NCI-H187 (cell line): ENCODE measurements at places on chromosomes 13 and 19.
A peak's percentile ranks its signal among the peaks of the same experiment; 100 is the strongest.

DNA sequence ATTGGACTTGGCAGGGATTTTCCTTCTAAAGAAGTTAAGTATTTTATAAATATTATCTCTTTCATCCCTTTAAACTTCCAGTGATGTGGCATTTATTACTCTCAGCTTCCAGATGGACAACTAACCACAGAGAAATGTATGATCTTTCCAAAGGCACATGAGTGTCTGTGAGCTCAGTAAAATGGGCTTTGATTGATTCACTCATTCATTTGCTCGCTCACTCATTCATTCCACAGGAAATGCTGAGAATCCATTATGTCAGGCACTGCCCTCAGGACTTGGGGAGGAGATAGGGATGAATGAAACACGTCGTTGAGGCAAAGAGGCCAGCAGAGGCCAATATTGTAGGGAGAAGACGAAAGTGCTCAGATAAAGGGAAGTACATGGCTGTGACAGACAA is 359.3 kb downstream of the EFNB2 start:
- DNase-seq: no peak

- DNase-seq: no peak
Measured at GRCh38 chr13:28716511-28716910, 2.3 kb downstream of the SLC46A3 start.

DNA sequence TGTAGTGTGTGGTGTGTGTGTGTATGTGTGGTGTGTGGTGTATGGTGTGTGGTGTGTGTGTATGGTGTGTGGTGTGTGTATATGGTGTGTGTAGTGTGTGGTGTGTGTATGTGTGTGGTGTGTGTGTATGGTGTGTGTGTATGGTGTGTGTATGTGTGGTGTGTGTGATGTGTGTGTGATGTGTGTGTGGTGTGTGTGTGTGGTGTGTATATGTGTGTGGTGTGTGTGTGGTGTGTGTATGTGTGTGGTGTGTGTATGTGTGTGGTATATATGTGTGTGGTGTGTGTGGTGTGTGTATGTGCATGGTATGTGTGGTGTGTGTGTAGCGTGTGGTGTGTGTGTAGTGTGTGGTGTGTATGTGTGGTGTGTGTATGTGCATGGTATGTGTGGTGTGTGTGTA is 1.7 kb downstream of the ATP12A start:
- no peak for DNase-seq

DNA sequence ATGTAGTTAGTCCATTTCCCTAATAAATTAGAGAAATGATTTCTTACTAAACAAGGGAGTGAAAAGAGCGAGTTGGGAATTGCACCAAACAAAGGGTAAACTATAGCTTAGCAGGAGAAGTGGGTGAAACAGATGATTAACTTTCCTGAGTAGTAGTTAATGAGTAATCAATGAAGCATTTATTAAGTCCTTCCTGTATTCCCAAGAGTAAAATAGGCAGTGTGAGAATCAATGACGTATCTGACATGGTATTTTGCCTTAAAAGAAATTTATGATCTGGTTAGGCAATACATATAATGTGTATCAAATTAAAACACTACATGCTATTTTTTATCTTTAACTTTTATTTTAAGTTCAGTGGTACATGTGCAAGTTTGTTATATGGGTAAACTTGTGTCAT is 142.8 kb downstream of the KLF5 start:
- no peak for DNase-seq

DNA sequence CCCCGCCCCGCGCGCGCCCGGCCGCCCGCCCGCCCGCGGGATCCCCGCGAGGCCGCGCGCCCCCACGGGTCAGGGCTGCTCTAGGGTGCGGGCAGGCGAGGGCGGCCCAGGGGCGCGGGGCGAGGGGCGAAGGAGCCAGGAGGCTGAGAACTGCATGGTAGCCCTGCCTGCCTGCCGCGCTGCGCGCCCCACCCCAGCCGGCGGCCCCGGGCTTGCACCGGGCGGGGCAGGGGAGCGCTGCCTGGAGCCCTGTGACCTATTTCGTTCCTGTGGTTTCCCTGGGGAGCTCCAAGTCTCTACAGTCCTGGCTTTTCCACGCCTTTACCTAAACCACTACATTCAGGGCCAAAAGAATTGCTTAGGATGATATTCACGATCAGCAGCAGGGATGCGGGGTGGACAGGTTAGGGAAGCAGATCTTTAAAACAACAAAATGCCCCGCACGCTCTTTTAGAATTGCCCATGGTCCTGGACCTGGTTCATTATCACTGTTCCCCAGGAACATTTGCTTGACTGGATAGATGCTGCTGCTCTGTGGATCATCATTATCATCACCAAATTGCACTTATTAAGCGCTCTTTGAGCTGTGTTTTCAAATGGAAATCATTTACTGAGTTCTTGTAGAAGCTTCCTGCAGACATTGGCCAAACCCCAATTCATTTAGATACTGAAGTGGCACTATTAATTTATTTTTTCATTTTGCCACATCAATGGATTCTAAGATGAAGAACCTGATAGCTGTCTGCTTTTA is 421 bp upstream of the GPR12 start:
- no peak for DNase-seq

- DNase-seq: peak; percentile 45
Measured at GRCh38 chr13:112113851-112114250, 46.9 kb downstream of the SOX1 start.

- DNase-seq: no peak
Measured at GRCh38 chr19:8532225-8532624, 18.3 kb upstream of the ZNF414 start.

DNA sequence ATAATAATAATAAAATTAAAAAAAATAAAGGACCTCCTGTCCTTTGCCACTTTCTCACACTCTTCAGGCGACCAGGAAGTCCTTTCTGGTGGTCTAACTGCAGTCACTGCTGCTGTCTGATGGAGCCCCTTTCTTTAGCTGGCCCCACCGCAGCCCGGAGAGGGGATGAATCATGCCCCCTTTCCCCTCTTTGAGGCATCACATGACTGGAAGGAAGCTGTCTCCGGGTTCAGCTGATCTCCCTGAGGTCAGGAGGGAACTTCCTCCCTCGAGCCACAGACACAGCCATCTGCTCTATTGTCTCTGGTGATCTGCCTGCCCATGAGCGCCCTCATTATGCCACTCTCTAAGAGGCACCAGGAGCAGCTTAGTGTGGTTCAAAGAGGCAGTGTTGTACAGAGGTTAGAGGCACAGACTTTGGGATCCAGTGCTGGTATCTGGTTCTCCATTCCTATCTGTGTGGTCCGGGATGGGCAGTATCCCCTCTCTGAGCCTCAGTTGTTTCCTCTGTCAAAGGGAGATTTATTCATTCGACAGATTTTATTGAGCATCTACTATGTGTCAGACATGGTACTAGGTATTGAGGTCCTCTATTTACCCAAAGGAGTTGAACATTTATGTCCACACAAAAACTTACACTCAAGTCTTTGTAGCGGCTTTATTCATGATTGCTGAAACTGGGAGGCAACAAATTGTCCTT is 30.0 kb downstream of the VAV1 start:
- no peak for DNase-seq

- no peak for DNase-seq
Measured at GRCh38 chr13:75364131-75364713, 117.7 kb downstream of the TBC1D4 start.

DNA sequence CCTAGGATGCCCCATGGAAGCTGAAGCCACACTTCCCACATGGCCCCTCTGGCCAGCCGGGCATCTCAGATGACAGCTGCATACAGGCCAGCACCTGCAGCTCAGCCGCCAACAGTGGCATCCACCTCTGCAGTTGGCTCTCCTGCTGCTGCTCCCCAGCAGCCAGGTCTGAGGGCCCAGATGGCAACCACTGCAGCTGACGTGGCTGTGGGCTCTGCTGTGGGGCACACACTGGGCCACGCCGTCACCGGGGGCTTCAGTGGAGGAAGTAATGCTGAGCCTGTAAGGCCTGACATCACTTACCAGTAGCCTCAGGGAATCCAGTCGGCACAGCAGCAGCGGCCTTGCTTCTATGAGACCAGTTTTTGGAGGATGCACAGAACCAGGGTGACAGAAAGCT is 45.3 kb upstream of the LSM14A start:
- no peak for DNase-seq

DNA sequence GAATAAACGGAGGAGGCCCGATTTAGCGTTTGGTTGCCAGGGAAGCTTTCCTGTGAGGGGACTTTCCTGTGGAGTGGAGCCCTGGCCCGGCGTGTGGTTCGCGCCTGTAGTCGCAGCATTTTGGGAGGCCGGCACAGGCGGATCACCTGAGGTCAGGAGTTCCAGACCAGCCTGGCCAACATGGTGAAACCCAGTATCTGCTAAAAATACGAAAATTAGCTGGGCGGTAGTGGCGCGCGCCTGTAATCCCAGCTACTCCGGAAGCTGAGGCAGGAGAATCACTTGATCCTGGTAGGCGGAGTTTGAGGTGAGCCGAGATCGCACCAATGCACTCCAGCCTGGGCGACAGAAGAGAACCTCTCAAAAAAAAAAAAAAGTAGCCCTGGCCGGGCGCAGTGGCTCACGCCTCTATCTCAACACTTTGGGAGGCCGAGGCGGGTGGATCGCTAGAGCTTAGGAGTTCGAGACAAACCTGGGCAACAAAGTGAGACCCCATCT is 6.9 kb downstream of the KANK3 start:
- no peak for DNase-seq

DNA sequence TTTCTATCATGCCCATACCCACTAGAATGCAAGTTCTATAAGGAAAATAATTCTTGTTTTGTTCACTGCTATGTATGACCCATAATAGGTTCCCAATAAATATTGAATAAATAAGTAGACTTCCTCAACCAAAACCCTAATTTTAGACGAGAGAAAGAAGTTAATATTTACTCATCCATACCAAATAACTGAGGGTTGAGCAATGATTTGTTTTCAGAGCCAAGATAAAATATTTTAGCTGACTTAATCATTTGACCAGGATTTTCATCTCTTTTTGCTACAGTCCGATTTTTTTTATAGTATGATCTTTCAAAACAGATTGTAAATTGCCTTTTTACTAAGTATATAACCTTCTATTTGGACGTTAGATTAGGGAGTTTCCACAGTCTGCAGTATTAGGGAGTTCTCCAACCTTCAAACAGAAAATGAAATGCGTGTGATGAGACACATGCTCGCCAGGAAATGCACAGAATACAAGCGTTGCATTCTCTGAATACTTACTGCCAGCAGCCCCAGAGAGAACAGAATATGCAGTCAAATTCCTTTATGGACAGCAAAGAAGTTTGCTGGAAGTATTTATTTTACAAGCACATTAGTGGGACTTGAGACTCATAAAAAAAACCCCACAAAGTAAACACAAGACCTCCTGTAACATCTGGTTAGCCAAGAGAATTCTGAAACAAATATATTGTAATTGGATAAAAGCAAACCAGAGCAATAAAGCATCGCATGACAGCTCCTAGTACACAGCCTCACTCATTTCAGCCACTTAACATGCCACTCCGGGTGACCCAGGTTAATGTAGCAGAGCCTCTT is 230.0 kb downstream of the MYO16 start:
- peak; percentile 52 for DNase-seq

GRCh38 chr13:48236528-48237353 is 3.7 kb downstream of the ITM2B start:
- DNase-seq: no peak

- peak; percentile 64 for DNase-seq
Measured at GRCh38 chr13:74325106-74325505, 190.9 kb upstream of the KLF12 start.

- no peak for DNase-seq
Measured at GRCh38 chr19:1856698-1857603, 6.4 kb downstream of the KLF16 start.

- DNase-seq: no peak
Measured at GRCh38 chr13:113904411-113904810, 40.5 kb upstream of the GAS6 start.

DNA sequence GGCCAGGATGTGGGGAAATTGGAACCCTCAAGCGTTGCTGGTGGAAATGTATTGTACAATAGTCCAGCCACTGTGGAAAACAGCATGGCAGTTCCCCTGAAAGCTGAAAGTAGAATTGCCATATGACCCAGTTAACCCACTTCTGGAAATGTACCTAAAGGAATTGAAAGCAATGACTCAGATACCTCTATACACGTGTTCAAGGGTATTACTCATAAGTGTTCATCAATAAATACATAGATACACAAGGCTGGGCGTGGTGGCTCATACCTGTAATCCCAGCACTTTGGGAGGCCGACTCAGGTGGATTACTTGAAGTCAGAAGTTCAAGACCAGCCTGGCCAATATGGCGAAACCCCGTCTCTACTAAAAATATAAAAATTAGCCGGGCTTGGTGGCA is 71.9 kb upstream of the IRS2 start:
- DNase-seq: no peak

GRCh38 chr19:17765069-17765618 is 13.9 kb downstream of the FCHO1 start:
- no peak for DNase-seq

GRCh38 chr19:3520166-3521103 is 14.3 kb downstream of the FZR1 start:
- no peak for DNase-seq

DNA sequence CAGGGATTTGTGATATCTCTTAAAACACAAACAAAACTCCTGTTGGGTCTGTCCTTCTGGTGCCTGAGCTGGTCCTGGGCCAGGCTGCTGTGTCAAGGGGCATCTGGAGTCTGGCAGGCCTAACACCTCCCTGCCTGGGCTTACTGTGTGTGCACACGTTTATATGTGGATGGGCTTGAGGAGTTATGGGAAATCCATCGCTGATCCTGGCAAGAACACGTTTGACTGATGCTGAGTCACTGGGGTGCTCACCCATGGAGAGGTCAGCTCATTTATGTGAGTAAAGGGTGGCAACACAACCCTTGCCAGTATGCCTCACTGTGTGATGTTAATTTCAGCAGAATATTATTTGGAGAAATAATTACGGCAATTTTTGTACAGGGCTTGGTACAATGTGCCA is 44.5 kb upstream of the PCDH8 start:
- DNase-seq: no peak

- DNase-seq: no peak
Measured at GRCh38 chr13:107937848-107938247, 277.5 kb downstream of the LIG4 start.

GRCh38 chr19:10289836-10290356 is at the start of gene ICAM5:
Gene ICAM5, plus strand, starts transcription at chr19:10289952. Its CDS starts 92 bp downstream, at chr19:10290044.
- DNase-seq: no peak

- no peak for DNase-seq
Measured at GRCh38 chr13:48161530-48162179, 66.8 kb upstream of the MED4 start.

- peak; percentile 60 for DNase-seq
Measured at GRCh38 chr13:113052971-113053370, 52.6 kb upstream of the F7 start.

DNA sequence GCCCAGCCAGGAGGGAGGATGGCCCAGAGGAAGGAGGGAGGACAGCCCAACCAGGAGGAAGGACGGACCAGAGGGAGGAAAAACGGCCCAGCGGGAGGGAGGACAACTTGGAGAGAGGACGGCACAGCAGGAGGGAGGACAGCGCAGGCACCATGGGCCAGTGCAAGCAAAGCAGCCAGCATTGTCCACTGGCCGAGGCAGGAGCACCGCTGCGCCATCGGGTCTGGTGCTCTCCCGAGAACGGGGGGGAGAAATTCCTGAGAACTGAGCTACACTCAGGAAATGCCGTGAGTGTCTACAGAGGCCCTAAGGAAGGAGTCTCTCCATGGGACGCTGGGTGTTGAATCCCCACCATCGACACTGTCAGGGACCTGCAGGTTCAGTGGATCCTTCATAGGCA is 38.5 kb upstream of the SOX1 start:
- no peak for DNase-seq
